Gastroesophageal sphincter (tissue), 4 donors: ENCODE measurements at places on chromosomes 2 and 18.

DNA sequence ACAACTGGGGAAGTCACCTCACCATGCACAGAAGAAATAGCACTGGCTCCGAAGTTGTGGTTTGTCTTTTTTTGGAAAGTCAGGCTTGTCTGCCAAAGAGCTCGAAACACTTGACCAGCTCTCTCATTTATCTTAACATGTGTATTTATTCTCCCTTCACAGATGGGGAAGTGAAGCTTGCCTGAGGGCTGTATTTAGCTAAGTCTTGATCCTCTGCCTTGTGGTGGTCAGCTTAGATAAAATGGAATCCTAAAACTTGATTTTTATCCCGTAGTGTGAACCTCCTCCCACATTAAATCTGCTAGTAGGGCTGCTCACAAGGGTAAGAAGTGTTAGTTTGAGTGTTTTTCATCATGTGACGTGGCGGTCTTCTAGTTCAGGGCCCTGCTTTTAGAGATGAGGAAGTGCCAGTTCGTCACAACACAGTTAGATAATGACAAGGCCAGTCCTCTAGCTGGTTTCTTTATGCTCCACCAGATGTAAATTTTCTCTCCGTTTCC is 89.7 kb downstream of the TMEM247 start:
- peak; percentile 57 for ATAC-seq

- no peak for ATAC-seq
These were observed 73.4 kb upstream of the ODC1 start for GRCh38 chr2:10521356-10522169.

DNA sequence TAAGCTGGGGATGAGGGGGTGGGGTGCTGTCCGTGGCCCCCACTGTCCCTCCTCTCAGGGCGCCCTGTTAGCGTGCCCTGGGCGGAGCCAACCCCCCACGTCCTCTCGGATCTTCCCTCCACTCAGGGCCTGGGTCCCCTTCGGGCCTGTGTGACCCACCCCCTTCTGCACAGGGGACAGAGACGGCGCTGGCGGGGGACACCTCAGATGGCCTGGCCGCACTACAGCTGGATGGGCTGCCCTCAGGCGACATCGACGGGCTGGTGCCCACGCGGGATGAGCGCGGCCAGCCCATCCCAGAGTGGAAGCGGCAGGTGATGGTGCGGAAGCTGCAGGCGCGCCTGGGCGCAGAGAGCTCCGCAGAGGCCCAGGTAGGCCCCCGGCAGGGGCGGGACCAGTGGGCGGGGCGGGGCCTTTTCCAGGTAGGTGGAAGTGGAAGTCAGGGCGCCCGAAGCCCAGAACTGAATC is 9.9 kb upstream of the KLHL30 start:
- ATAC-seq, result no peak

- ATAC-seq, result no peak
These were observed 17.5 kb downstream of the GNLY start for GRCh38 chr2:85711578-85712060.

DNA sequence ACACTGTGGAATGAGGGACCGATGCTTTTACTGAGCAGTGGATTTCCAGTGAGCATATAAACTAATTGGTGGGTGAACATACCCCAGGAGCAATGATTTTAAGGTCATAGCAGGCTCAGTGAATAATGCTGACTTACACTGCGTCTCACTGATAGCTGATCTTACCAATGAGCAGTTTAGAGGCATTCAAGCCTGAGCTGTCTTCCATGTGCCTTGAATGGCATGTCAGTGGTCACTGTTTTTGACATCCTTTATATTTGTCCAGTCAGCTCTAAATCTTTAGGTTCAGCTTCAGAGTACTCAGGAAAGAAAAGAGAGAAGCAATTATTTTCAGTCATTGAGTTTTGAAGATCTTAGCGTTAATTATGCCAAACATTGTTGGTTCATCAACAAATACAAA is 88.3 kb downstream of the CAMKMT start:
- no peak for ATAC-seq

DNA sequence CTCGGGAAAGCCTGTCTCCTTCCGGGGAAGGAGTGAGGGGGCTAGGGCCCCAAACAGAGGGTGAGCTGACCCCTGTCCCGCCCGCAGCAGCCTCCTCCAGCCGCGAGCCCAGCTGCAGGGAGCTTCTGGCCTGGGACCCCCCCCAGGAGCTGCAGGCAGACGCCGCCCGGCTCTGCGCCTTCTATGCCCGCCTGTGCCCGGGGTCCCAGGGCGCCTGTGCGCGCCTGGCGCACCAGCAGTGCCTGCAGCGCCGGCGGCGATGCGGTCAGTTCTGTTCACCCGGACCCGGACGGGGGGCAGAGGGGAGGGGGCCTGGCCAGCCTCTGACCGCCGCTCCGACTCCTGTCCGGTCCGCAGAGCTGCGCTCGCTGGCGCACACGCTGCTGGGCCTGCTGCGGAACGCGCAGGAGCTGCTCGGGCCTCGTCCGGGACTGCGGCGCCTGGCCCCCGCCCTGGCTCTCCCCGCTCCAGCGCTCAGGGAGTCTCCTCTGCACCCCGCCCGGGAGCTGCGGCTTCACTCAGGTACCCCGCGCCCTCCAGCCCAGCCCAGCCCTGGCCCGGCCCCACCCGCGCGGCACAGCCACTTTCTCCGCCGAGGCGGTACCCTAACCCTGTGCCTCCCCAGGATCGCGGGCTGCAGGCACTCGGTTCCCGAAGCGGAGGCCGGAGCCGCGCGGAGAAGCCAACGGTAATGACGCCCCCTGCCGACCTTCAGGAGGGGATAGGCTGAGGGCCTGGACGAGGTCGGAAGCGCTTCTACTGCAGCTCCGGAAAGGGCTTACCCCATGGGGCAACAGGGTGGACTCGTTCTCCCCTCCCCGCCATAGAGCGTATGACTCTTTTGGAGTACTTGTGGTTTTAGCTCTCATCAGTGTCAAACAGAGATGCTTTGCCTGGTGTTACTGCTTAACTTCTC is 2.0 kb upstream of the CHRND start:
- no peak for ATAC-seq

GRCh38 chr2:150548527-150548926 is 61.1 kb upstream of the RND3 start:
- no peak for ATAC-seq

- no peak for ATAC-seq
These were observed 31.1 kb downstream of the NDUFAF7 start for GRCh38 chr2:37262522-37262921.

DNA sequence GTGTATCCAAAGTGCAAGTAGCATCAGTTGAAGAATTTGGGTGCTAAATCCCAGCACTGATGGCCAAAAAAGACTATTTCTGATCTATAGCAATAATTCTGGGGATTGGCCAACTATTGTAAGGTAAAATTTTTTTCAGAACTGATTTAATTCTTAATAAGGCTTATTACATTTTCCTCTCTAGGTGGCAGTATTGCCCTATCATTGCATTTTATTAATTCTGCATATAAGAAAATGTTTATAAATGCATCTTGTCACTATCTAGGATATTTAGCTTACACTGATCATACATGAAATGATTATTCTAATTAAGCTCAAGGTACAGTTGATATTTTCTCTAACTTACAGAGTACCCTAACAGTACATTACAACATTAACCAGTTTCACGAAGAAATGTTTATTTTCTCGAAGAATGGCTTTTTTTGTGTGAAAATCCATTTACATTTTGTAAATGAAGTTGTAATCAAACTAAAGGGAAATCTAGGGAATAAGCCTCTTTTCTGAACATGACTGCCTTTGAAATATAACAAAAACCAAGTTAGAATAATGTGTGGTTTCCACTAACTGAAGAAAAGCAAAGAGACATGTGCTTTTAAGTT is 11.0 kb downstream of the TTN start:
- no peak for ATAC-seq
